Stimulated activated naive CD4-positive, alpha-beta T cell (primary cell): ENCODE measurements at places on chromosomes 3 and 15.

DNA sequence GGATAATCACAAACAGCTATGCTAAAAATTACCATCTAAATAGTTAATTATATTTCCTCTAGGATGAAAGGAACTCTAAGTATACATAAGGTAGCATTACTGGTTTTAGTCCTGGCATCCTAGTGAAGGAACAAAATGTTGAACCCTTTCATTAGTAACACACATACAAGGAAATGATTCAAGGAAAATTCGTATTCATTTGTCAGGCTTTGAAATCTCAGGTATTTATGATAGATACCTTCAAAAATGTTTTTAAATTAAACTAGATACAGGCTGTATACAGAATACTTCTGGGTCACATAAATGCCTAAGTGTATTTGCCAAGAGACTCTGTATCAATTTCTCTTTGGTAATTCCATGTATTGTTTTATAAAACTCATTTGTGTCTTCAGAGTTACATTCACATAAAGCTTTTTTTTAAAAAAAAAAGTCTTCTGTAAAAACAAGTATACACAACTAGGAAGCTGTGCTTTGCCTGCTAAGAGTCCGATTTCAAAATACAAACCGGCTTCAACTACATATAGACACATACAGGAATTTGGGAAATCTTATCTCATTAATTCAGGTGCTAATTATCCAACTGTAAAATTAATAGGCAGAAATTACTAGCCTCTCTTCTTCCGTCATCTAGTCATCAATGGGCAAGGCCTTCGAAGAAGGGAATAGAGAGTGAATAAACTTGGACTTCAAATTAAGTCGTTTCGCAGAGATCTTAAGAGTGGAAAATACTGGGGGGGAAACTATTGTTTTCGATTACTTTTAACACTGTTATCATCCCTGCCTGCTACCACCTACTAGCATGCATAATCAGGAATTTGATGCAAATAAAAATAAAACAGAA is 1.3 kb downstream of the SECISBP2L start:
- no peak for DNase-seq

DNA sequence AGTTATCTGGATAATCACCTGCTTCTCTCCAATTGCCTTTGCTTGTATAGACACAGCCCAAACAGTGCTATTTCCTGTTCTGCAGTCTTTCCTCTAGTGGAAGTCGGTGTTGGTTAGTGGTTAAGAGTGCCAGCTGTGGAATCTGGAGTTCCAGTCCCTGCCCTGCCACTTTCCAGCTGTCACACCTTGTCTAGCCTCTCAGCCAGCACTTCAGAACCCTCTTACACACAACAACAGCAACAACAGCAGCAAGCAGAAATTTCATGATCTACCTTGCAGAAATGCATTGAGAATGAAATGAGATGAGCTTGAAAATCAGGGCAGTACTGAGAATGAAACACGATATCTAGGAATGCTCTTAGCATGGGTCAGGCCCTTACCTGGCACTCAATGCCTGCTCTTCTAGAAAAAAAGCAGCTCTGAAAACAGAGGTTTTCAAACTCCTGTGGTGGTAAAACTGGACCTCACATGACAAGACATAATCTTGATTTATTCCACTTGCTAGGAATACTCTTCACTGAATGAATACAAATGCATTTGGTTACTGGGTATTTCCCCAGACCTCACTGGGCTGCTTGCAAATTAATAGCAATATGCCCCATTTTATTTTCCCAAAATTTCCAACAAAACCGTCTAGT is 3.3 kb upstream of the WNT5A start:
- DNase-seq = no peak

DNA sequence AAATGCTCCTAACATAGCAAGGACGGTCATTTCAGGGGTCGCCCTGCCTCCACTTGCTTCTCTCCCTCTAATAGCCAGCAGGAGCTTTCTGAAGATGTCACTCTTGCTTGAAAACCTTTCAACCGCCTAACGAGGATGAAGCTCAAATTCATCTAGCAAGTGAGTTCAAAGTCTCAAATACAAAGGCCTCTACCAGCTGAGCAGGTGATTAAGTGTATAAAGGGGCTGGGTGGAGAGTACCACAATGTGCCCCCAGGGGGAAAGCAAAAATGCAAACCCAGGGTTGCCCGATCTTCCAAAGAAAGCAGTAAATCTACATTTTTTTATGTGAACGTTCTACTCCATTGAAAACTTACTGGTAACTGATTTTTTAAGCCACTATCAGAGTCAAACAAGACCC is 50.4 kb upstream of the GRIP2 start:
- no peak for DNase-seq

DNA sequence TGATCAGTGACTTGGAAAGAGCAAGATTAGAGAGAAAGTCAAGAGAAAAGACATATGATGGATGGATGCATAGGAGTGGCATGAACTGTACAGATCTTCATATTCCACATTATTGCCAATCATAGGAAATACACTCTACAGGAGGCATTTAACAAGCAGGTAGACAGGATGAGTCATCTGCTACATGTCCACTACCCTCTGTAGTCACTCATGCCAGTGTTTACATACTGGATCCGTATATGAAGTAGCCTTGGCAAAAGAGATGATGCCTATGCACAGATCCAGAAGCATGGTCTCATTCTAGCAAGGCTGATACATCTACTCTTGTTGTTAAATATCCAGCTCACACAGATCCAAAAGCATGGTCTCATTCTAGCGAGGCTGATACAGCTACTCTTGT is 632.1 kb downstream of the ROBO2 start:
- DNase-seq = no peak
